ENCODE measurements at places on chromosomes 5 and 9. TPM values are rescaled to one million over a fixed set of nuclear protein-coding genes. Genes with fewer than 3 reads are reported as not detected.

Gene FREM1
- 0.88 TPM for total RNA-seq

Gene FAM81B
- total RNA-seq = not detected

Gene HACD4
- 0.24 TPM for total RNA-seq

Gene GFI1B
- not detected for total RNA-seq

Gene SMIM33
- not detected for total RNA-seq

Gene SGCD
- 5.7 TPM for total RNA-seq

Gene SPATA31D4
- total RNA-seq = not detected

Gene AHRR
- total RNA-seq = 51.8 TPM

Gene PCDHB14
- total RNA-seq = 0.88 TPM

Gene GABRA6
- total RNA-seq = not detected

Gene LRRC19
- total RNA-seq = not detected
